H4 (cell line): ENCODE measurements at places on chromosomes 4 and X. TPM values are rescaled to one million over a fixed set of nuclear protein-coding genes. Genes with fewer than 3 reads are reported as not detected.

- no peak for DNase-seq
Measured at GRCh38 chrX:41397219-41397618, 49.9 kb upstream of the NYX start.

- DNase-seq, result no peak
Measured at GRCh38 chr4:37246891-37247290, 2.3 kb downstream of the NWD2 start.

SLC49A3 gene
- not detected in 2 replicates for total RNA-seq

WDR17 gene
- 1.7 and 3.4 TPM in 2 replicates for total RNA-seq

GRCh38 chr4:98150092-98150761 is 7.0 kb upstream of the STPG2 start:
- no peak for DNase-seq

GRCh38 chr4:71229477-71230270 is 109.1 kb upstream of the SLC4A4 start:
- peak; percentile 53 for DNase-seq

MAGEB1 gene
- not detected in 2 replicates for total RNA-seq

DNA sequence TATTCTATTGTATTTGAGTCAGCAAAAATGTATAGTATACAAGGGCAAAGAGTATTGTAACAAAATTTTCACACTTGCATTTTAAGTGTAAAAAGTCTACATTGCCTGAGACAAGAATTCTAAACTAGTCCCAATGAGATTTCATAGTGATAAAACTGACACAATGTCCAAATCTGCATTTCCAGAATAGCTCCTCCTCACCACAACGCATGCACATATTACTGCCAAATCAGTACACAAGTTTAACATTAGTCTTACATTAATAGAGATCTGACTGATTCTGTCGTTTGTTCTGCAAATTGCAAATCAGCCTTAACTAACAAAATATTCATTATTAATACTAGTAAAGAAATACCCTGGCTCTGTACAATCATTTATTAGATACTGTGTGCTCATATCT is 222.2 kb upstream of the NEIL3 start:
- no peak for DNase-seq

ENAM gene
- not detected in 2 replicates for total RNA-seq
